ENCODE measurements at places on chromosomes 2 and 18. TPM values are rescaled to one million over a fixed set of nuclear protein-coding genes. Genes with fewer than 3 reads are reported as not detected.

- no peaks in the 10 kb centered on the region for H3K27me3 ChIP-seq
- peaks cover 2% of the 10 kb centered on the region for H3K4me1 ChIP-seq
- peaks cover 8% of the 10 kb centered on the region for H3K36me3 ChIP-seq
- H3K4me3 ChIP-seq = no peak overlapping the region
- no peak overlapping the region for H3K27ac ChIP-seq
- DNase-seq = no peak
Observed at GRCh38 chr2:237553948-237554347, 12.4 kb upstream of the PRLH start.

DNA sequence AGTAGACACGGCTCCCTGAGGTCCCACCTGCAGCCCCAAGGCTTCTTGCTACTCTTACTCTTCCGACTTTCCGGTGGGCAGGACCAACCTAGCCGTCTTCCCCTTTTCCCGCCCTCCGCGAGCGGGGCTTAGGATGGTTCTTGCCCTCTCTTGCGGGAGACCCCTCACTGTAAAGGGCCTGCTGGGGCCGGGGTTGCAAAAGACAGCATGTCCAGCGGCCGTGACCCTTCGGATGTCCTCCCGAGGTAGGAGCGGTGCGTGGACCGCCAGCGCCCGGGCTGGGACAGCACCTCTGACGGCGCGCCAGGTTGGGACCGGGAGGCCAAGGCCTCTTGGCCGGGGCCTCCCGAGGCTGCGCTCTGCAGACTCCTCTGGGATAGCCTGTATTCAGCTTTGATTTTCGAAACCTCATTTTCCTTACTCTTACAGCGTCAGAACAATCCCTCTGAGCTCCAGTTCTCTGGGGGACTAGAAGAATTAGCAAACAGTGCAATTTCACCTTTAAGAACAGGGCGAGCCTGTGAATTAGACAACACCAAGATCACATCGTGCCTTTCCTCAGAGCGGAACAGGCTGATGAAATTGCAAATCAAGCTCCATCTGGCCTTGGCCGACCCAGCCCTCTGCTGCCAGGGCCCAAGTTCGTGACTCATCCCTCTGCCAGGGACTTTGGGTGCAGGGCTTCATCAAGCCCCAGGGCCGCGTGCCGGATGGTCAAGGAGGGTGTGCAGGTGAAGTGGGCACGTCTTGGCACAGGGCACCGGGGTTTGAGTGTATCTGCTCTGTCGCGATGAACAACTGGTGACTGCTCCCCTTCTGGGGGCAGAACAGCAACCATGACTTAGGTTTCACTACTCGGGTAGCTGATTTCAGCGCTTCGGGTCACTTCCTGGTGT is 777 bp downstream of the MOCOS start:
- H3K27ac ChIP-seq = no peak overlapping the region
- H3K4me3 ChIP-seq = peak overlapping the region; percentile 77
- peaks cover 3% of the 10 kb centered on the region for H3K36me3 ChIP-seq
- DNase-seq = peak; percentile 32
- peaks cover 7% of the 10 kb centered on the region for H3K4me1 ChIP-seq

DNA sequence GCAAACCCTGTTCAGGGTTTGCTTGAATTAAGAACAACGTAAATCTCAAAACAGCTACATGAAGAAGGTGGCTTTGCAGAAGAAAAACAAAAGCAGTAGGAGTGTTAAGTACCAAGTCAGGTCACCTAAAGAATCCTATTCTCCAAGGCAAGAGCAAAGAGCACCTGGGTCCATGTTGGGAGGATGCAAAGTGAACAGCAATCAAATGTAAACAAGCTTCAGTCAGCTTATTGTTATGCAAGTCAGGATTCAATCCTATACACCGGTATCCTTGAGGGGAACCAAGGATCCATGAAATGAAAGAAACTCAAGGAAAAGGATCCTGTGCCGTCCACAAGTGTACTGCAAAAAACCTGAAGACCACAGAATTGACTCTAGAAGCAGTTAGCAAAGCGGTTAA is 261.0 kb upstream of the DDX18 start:
- H3K36me3 ChIP-seq = no peaks in the 10 kb centered on the region
- no peak overlapping the region for H3K4me3 ChIP-seq
- H3K4me1 ChIP-seq = no peaks in the 10 kb centered on the region
- H3K27ac ChIP-seq = no peak overlapping the region
- H3K27me3 ChIP-seq = no peaks in the 10 kb centered on the region
- DNase-seq = no peak

GRCh38 chr18:34744569-34744968 is 34.5 kb downstream of the DTNA start:
- no peak for DNase-seq
- H3K27ac ChIP-seq = no peak overlapping the region
- H3K36me3 ChIP-seq = no peaks in the 10 kb centered on the region
- H3K27me3 ChIP-seq = no peaks in the 10 kb centered on the region

DNA sequence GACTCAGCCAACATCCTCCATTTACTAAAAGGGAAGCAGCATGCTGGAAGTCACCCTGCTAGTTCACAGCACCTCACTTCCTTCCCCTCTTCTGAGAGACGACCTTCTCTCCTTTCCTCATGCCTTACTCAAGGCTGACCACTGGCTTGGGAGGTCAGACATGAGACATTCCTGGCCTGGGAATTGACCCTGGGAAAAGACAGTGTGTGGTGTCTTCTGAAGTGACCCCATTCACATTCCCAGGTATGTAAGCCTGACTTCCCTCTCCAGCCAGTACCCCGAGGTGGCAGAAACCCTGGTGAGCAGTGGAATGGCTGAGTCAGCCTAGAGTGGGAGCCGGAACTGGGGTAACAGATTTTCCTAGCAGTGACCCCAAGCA is 92.4 kb downstream of the PLB1 start:
- no peaks in the 10 kb centered on the region for H3K36me3 ChIP-seq
- peaks cover 22% of the 10 kb centered on the region for H3K4me1 ChIP-seq
- H3K27me3 ChIP-seq = peaks cover 5% of the 10 kb centered on the region
- no peak for DNase-seq
- no peak overlapping the region for H3K27ac ChIP-seq
- H3K4me3 ChIP-seq = no peak overlapping the region

GRCh38 chr18:78431606-78432005 is 548.0 kb upstream of the SALL3 start:
- H3K4me3 ChIP-seq = no peak overlapping the region
- no peak for DNase-seq
- peaks cover 5% of the 10 kb centered on the region for H3K27me3 ChIP-seq
- no peak overlapping the region for H3K27ac ChIP-seq
- H3K36me3 ChIP-seq = peaks cover 4% of the 10 kb centered on the region

GRCh38 chr2:144666032-144666431 is 146.1 kb upstream of the ZEB2 start:
- DNase-seq = no peak
- H3K4me1 ChIP-seq = peaks cover 6% of the 10 kb centered on the region
- H3K27me3 ChIP-seq = no peaks in the 10 kb centered on the region
- no peak overlapping the region for H3K27ac ChIP-seq
- no peak overlapping the region for H3K4me3 ChIP-seq

- H3K36me3 ChIP-seq = peaks cover 5% of the 10 kb centered on the region
- H3K4me1 ChIP-seq = peaks cover 3% of the 10 kb centered on the region
- H3K4me3 ChIP-seq = no peak overlapping the region
- H3K27ac ChIP-seq = no peak overlapping the region
Observed at GRCh38 chr2:105057005-105057404, 19.1 kb downstream of the MRPS9 start.

DNA sequence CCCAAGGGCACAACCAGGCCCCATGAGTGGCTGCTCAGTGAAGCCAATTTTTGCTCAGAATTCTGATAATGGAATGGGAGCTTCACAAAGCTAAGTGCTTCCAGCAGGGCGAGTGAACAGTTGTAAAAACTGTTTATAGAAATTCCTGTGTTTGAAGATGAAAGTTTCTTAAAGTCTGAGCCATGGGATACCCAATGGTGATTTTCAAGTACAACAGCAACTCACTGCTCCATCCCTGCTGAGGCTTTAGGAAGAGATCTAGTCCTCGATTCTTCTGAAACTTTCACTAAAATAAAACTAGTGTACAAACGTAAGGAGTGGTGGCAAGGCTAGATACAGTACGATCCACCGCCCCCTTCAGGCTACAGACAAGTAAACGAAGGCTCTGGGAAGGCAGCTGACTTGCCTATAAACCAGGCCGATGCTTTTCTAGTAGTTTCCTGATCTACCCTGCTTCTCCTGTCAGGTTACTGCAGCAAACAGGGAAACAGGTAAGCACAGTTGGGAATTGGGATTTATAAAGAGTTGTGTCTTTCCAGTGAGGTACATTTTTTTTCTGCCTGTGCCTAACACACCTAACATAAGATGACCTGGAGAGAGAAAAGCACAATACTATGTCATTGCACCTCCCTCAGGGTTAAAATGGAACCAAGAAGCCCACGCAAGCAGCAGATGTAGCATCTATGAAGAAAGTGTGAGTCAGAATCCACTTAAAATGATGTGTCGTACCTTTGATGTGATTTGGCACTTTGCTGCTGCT is 108.7 kb downstream of the UXS1 start:
- no peak overlapping the region for H3K4me3 ChIP-seq
- peaks cover 2% of the 10 kb centered on the region for H3K27me3 ChIP-seq
- H3K36me3 ChIP-seq = no peaks in the 10 kb centered on the region
- peaks cover 8% of the 10 kb centered on the region for H3K4me1 ChIP-seq

ANKRD62 gene
- total RNA-seq = 0.17 TPM

LIMS4 gene
- total RNA-seq = 0.47 TPM

TRAF3IP1 gene
- 10.3 TPM for total RNA-seq

AKAIN1 gene
- 14.1 TPM for total RNA-seq

CTLA4 gene
- not detected for total RNA-seq

TUBB6 gene
- total RNA-seq = 35.6 TPM

TXNL4A gene
- total RNA-seq = 104 TPM

PREPL gene
- 38.4 TPM for total RNA-seq

ECEL1 gene
- 2.3 TPM for total RNA-seq

CYP27C1 gene
- 4.3 TPM for total RNA-seq
